ENCODE measurements at places on chromosomes 5 and 9.

GRCh38 chr9:29844251-29844650, 2271.0 kb upstream of the C9orf72 start:
- no peak for DNase-seq

- DNase-seq = no peak
Observed at GRCh38 chr5:2147504-2148311, 265.0 kb upstream of the IRX4 start.

DNA sequence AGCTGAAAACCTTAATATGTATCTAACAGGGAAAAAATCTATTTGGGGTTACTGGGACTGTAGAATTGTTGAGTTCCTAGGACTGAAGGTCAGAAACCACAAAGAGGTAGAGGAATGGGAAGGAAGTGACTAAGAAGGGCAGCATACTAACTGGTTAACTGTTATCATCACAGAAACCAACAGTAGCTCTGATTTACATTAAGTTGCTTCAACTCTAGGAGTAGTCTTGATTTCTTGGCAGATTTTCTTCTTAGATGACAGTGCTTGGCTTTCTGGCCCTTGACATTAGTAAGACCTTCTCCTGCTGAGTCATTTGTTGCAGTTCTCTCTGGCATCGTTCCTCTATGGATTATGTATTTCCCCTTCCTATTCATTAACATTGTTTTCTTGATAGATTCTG, 116.1 kb upstream of the RASA1 start:
- no peak for DNase-seq

- DNase-seq = no peak
Observed at GRCh38 chr9:38380230-38380871, 12.2 kb upstream of the ALDH1B1 start.

DNA sequence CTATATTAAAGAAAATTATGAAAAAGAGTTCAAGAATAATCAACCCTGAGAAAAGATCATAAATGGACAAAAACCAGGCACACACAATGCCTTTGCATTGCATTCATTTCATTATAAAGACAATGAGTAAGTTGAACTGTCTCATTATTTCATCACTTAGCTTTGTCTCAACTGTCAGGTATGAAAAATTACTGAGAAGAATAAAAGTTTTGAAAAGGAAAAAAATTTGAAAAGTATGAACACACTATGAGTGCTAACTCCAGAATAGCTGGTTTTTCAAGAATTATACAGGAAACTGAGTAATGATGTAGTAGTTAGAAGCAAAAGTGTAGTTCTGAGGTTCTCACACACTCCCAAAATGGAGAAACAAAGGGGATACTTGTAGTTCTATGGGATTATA, 16.3 kb upstream of the ANXA1 start:
- no peak for DNase-seq

DNA sequence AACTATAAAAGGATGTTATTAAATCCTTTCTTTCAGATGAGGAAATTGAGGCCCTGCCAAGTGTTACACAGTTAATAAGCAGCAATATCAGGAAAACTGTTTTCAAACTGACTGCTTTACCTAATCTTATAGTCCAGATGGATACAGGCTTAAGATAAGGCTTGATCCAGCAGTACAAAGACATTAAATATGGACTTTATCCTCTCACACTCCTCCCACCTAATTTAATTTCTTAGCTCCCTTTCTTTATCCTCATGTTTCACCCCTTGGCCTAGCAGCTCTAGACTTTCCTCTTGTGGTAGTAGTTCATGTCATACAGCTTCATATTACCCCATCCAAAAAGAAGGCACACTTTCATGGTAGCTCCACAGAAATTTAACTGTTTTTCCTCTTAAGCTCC, 164.5 kb downstream of the BAAT start:
- no peak for DNase-seq

DNA sequence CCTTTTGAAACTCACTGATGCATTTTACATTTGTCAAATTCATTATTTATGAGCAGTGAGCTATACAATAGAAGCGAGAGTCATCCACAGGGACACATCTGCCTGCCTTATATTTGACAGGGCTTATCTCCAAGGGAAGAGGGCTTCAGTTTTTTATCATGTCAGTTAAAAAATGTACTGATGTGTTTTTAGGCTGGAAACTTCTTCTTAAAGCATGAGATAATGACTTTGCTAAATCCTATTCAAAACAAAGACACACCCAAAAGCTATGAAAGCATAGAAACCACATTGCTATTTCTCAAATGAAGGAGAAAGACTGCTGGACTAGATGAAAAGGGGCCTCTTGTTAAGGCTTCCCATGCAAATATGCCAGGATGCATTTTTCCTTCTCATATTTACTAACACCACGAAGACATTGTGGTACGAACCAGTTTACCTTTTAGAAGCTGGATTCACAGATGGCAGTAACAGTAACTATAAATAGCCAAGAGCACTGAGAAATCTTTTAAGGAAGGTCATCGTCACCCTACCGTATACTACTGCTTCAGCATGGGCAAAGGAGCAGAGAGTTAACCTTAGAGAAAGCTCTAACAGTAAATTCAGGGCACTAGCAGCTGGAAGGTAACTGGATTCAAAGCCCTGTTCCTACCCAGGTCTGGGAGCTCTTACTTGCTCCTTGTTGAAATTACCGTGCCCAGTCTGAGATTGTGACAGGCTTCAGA, 86.3 kb upstream of the IFNK start:
- DNase-seq = no peak

- DNase-seq = no peak
Observed at GRCh38 chr9:20271723-20272122, 350.6 kb downstream of the MLLT3 start.

DNA sequence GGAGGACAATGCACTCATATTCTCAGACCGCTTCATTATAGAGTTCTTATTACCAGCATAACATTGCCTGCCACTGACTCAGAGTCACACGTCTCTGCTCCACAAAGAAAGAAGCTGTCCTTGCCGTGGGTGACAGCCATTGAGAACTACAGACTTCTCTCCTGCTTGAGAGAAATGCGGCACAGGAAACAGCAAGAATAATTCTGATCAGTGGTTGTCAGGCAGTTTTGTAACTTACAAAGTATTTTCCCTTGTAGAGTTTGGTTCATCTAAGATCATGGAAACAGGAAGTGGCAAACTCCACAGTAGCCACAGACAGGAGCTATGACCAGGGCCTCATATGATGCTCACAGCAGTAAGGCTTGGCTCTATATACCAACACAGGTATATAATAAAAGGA, 47.0 kb downstream of the KCNV2 start:
- peak; percentile 37 for DNase-seq

GRCh38 chr5:135830876-135831275, 3.6 kb upstream of the SLC25A48 start:
- DNase-seq = no peak

GRCh38 chr9:84804951-84805694, 135.6 kb downstream of the NTRK2 start:
- no peak for DNase-seq

GRCh38 chr9:126758916-126759585, 45.8 kb upstream of the ZBTB43 start:
- no peak for DNase-seq

DNA sequence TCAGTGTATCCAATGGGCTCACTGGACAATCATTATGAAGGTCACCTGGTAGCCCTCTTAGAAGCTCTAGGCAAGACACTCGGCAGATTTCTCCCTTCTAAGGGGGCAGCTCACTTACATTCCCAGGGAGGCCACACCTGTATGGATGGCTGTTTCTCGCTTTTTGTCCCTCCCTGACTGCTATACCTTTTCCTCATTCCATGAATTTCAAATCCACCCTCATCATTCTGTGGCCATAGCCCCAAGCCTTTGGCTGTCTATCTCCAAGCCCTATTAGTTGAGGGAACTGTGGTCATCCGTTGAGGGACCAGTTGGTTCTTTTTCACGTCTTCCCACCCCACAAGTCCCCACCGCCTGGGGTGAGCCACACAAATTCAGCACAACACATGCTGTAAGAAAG, 85.0 kb upstream of the RARS1 start:
- no peak for DNase-seq

DNA sequence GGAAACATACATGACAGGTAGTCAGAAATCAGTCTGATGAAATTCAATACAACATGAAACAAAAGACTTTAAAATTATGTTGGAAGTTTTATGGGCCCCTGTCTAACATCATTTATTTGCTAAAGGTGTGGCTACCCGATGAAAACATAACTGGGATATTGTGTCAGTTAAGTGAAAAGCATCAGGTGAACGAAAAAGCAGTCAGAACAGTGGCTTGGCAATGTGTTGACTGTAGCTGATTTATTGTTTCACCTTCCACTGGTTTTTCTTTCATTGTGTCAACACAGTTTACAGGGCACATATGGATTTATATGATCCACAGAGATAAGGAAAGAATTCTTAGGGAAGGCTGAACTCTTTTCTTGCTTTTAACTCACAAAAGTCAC, 429.6 kb upstream of the ZNF608 start:
- no peak for DNase-seq

DNA sequence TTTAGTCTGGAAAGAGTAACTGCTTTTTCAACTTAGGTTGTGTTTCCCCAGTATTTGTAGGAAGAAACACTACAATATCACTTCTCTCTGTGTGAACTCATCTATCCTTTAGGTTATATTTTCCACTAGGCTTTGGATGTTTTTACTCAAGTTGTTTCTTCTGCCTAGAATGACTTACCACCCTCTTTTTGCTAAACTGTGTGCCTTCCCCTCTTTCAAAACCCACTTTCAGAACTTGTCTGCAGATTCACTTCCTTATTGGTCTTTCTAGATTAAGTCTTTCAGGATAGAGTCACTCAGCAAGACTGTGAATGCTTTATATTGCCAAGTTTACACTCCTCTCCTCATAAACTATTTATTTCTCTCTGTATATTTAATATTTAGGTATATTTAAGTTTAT, 14.2 kb upstream of the CAST start:
- no peak for DNase-seq

DNA sequence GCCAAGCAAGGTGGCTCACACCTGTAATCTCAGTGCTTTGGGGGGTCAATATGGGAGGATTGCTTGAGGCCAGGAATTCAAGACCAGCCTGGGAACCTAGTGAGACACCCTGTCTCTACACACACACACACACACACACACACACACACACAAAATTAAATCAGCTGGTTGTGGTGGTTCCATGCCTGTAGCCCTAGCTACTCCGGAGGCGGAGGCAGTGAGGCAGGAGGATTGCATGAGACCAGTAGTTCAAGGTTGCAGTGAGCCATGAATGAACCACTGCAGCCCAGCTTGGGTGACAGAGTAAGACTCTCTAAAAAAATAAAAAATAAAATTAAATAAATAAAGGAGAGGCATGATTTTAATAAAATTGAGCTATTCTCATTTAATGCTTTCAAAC, 13.1 kb downstream of the CEMIP2 start:
- DNase-seq = no peak

- DNase-seq = no peak
Observed at GRCh38 chr9:29751226-29751625, 2177.9 kb upstream of the C9orf72 start.

GRCh38 chr9:69675563-69675962, 3.4 kb upstream of the APBA1 start:
- DNase-seq = no peak

GRCh38 chr5:170195961-170196360, 36.8 kb upstream of the C5orf58 start:
- DNase-seq = no peak

- no peak for DNase-seq
Observed at GRCh38 chr5:140497897-140498296, 49.6 kb upstream of the EIF4EBP3 start.

DNA sequence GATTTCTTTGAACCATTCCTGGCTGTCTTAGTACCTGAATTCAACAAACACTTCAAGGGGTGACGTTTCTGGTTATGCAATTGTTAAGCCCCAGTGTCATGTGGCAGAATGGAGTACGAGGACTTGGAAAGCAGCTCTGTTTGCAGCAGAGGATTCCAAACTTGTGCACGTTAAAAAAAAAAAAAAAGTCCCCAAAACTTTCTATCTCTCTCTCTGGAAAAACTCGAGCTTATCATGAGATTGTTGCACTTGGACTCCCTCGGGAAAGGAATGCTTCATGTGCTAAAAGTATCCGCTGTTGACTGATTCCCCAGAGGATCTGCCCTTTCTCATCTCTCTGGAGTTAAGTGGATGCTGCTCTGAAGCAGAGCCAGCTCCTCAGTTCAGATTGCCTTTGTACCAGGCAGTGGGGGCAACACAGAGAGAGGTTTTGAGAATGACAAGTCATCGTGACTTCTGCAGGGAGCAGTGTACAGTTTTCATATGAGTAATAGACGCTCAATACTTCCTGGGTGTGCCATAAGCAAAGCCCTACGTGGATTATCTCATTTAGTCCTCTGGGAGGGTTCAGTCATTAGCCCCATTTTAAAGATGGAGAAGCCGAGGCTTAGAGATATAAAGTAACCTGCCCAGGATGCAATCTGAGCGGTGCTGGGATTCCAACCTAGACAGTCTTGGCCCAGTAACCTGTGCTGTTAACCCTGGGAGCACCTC, 28.1 kb downstream of the TMOD1 start:
- DNase-seq = peak; percentile 50

GRCh38 chr5:150189728-150190502, at the start of gene SLC6A7:
TSS of gene SLC6A7 (plus strand) at chr5:150190062. CDS start at chr5:150190328, 266 bp downstream.
- DNase-seq = no peak

GRCh38 chr5:82182662-82183061, 95.5 kb downstream of the RPS23 start:
- no peak for DNase-seq

DNA sequence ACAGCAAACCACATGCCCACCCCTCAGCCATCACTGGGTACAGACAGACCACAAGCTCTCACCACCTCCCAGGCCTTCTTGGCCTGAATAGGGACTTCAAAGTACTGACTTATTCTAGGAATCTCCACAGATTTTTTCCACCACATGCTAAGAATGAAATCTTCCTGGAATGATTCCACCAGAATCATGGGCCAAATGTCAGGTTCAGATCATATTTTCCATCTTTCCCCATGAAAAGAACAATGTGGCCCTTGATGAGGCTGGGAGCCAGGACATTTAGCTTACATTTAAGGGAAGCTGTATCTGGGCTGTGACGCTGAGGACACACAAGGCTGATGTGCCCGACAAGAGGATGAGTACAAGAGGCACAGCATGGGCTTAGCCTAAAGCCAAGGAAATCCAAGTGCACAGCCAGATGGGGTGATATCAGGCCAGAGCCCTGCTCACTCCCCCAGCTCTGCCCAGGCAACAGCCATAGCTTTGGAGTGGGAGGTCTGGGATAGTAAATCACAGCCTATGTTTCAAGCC, 28.1 kb downstream of the ACSL6 start:
- DNase-seq = no peak

GRCh38 chr9:25752398-25752797, 74.2 kb upstream of the TUSC1 start:
- no peak for DNase-seq
